ENCODE measurements at places on chromosomes 11 and 22. TPM values are rescaled to one million over a fixed set of nuclear protein-coding genes. Genes with fewer than 3 reads are reported as not detected.
A peak's percentile ranks its signal among the peaks of the same experiment; 100 is the strongest.

OR6A2 gene
- total RNA-seq = not detected

DNA sequence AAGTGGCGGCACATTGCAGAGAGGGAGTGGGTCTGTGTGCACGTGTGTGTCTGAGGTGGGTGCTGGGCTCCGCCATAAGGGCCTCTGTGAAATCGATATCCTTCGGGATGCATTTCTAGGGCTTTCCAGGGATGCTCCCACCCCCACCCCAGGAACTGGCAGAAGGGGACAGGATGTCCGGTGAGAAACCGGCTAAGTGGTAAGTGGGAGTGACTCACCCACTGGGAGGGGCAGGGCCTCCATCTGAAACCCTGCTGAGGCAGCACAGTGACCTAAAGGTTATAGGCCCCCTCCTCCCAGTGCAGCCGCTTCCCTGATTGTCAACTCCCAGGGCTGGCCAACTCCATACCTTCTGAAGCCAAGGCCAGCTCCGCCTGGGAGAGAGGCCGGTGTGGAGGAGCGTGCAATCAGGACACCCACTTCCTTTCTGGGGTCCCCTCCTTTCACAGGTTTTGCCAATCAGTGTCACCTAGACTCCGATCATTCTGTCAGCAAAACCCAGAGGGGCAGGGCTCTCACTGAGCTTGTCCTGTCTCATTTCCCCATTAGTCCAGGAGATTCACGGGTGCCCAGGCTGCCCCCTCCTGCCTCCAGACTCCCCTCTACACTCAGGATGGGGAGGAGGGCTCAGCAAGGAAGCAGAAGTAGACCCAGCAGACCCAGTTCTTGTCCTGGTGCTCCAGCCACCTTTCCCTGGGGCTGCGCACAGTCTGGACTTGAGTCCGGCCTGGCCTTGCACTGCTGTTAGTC, 44.5 kb downstream of the NECTIN1 start:
- peak; percentile 79 for DNase-seq

OR51B4 gene
- total RNA-seq = not detected

DNA sequence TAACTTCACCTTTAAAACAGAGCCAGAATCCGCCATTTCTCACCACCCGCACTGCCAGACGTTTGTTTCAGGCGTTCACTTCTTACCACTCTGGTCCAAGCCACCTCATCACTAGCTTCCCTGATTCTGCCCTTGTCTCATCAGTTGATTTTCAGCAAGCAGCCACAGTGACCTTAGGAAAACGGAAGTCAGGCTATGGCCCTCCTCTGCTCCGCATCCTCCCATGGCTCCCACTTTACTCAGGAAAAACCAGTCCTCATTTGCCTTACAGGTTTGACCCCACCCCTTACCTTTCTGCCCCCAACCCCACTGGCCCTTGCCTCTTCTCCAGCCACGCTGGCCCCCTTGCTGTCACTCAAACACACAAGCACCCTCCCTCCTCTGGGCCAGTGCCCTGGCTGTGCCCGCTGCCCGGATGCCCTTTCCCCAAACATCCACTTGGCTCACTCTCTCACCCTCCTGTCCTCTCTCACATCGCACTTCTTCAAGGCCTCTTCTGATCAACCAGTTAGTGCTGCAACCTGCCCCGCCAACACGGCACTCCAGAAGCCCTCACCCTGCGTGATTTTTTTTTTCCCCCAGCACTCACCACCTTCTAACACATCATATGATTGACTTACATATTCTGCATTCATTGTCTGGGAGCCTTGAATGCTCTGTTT, 18.9 kb downstream of the TPST2 start:
- DNase-seq = no peak

FJX1 gene
- 52.2 TPM for total RNA-seq

- peak; percentile 70 for DNase-seq
These were observed 2.4 kb downstream of the ASPHD2 start for GRCh38 chr22:26431261-26431995.

MFRP gene
- total RNA-seq = not detected
